Cortex of kidney (tissue), 1 donor: ENCODE measurements at places on chromosomes 7 and 10.

GRCh38 chr7:47488201-47488968 is 93.5 kb downstream of the TNS3 start:
- no peak for DNase-seq

DNA sequence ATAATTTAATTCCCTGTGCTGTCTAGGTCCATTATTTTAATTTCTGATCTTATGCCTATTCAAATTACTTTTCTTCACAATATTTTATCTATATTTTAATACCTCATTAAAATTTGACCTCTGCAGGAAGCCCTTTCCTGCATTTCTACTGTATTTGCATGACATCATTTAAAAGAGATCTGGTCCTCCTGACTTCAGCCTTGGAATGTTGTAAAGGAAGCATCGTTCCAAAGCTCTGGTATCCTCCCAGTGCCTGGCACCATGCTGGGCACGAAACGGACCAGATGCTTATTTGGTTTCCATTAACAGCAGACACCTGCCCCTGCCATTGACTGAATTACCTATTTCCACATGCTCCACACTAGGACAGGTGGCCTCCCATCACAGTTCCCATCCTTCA is 247.5 kb downstream of the KLF6 start:
- no peak for DNase-seq

- DNase-seq, result no peak
Observed at GRCh38 chr7:117750612-117751563, 122.4 kb downstream of the CTTNBP2 start.

DNA sequence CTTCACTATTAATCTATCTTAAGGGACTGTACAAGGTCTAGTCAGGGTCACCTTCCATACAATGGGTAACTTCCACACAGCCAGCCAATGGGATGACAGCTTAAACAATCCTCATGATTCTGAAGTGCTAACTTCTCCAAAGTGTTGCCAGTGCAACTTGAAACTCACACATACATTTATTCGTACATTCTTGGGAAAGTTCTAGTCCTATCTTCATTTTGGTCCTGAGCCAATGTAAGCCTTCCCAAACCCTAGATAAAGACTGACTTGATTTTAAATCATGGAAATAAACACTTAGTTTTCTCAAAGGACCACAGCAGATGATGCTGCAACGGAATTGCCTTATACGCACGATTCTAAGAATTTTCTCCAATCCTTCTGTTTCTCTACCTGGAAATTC is 117.5 kb upstream of the COL1A2 start:
- DNase-seq, result no peak

DNA sequence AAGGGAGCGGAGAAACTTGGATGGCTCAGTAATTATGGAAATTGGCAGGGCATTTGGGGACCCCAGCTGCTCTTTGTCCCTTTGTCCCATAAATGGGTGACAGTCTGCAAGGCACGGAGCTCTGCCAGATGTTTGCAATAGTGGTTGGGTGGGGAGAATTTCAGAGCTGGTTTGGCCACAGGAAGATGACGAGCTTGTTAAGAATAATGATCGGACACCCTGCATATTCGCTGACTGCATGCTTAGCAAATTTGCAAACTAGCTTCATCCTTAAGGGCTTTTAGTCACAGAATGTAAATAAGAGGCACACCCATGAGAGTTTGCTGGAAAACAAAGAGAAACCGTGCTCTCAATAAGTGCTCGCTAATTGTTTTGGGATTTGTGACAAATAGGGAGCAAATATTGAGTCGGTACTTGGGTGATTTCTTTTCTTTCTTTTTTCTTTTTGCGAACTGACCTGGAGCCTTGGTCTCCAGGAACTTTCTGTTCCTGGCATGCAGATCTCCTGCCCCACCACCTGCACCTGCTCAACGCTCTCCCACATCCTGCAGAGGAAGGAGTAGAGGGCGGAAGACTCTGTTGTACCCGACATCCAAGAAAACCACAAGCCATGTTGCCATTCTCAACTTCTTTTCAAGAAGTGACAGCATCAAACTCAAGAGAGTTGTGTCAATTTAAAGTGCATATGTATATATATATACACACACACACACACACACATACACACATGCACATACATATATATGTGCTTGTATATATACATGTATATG is 238.9 kb downstream of the CAMK1D start:
- DNase-seq, result no peak

DNA sequence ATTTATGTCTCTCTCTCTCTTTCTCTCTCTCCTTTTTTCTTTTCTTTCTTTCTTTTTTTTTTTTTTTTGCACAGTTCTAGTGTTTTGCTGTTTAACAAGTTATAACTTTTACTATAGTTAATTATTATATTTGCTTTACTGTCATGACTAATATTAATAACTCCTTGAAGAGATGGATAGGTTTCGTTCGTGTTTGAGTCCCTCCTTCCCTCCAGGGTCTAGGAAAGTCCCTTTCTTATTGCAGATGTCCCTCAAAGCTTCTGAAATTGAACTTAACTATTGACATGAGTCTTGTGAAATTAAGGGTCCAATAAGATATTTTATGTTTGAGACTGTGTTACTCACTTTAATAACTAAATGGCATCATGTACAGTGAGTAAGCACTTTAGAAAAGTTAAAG is 131.4 kb downstream of the PLXDC2 start:
- no peak for DNase-seq
